ENCODE measurements at places on chromosomes 1 and 21.
A peak's percentile ranks its signal among the peaks of the same experiment; 100 is the strongest.

DNA sequence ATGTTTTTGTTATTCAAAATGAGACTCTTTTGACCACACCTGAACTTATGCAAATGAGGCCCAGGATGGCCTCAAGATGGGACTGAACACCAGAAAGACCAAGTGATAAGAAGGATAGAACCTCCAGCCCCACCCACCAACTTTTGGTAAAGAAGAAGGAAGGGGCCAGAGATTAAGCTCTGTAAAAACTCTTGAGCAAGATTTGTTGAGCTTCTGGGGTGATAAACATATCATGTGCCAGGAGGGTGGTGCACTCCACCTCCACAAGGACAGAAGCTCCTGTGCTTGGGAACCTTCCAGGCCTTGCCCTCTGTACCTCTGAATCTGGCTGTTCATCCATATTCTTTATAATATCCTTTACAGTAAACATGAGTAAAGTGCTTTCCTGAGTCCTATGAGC, 5.3 kb downstream of the RSPH1 start:
- DNase-seq, result no peak

GRCh38 chr1:30250338-30250983, 472.9 kb downstream of the MATN1 start:
- peak; percentile 74 for DNase-seq

DNA sequence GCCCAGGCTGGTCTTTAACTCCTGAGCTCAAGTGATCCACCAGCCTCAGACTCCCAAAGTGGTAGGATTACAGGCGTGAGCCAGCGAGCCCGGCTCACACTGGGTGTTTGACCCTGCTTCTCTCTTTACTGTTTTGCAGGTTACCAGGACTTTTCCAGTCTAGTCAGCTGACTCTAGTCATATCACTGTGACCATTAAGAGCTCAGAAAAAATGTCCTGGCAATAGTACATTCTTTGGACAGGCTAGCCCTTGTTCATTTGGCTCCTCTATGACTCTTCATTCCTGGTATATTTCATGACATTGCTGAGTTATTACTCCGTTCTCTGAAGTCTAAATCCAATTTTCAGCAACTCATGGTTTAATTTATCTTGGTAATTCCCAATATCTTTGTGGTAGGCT, 8.0 kb upstream of the CA6 start:
- no peak for DNase-seq

- peak; percentile 51 for DNase-seq
These were observed 83.5 kb downstream of the MAN1C1 start for GRCh38 chr1:25700144-25700523.

GRCh38 chr1:41449326-41449921, 35.1 kb downstream of the EDN2 start:
- no peak for DNase-seq

GRCh38 chr1:36883315-36883949, 150.9 kb downstream of the GRIK3 start:
- DNase-seq, result no peak

DNA sequence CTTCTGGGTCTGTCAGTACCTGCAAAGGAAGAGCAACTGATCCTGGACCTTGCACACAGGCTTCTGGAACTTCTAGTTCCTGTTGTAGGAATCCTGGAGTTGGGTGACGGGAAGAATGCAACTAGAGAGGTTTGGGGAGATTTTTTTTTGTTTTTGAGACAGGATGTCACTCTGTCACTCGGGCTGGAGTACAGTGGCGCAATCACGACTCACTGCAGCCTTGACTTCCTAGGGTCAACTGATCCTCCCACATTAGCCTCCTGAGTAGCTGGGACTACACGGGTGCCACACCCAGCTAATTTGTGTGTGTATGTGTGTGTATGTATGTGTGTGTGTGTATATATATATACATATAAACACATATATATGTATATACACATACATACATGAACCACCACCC, 18.8 kb downstream of the ENTREP3 start:
- no peak for DNase-seq

DNA sequence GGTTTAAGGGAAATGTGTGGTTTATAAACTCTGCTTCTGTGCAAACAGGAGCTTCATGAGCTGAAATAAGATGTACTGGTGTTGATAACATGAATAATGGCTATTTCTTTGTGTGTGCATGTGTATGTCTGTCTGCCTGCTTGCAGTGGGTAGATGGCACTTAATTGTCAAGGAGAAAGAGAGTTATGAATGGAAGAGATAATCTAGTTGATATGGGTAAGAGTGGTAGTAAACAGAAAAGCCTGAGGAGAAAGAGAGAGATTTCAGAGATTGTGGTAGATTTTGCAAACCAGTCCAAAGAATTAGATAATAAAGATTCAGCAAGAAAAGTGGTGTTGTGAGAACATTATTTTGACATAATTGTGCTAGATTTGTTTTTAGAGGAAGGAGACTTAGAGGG, 7.7 kb downstream of the SUCO start:
- no peak for DNase-seq

- DNase-seq, result no peak
These were observed 132.5 kb downstream of the ZNF326 start for GRCh38 chr1:90127288-90127953.

GRCh38 chr1:221473411-221473810, 268.5 kb downstream of the DUSP10 start:
- DNase-seq, result no peak

DNA sequence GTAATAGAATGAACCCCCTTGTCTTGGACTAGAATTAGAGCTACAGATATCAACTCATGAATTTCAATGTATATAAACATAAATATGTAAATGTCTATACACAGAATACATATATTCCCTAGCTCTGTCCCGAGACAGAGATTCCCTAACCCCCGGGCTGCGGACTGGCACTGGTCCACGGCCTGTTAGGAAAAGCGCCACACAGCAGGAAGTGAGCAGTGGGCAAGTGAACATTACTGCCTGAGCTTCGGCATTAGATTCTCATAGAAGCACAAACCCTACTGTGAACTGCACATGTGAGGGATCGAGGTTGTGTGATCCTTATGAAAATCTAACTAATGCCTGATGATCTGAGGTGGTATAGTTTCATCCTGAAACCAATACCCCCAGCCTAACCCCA, 51.2 kb downstream of the PIK3R3 start:
- no peak for DNase-seq

- no peak for DNase-seq
These were observed 7.2 kb downstream of the SLAMF1 start for GRCh38 chr1:160639652-160640051.

DNA sequence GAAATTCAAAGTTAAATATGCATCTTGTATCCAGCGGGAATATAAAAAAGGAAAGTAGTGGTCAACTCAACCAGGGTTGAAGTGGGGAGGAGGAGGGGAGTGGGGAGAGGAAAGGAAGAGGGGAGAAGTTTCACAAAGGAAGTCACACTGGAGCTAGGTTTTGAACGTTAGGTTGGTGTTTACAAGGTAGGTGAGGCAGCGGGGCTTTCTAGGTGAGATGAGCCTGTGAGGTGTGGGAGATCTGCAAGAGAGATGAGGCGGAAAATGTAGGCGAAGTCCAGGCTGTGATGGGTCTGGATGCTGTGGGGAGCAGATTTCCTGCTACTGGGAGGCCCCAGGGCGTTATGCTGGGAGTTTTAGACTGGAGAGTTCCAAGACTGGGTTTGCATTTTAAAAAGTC, 36.1 kb upstream of the IL20 start:
- DNase-seq, result no peak

- DNase-seq, result no peak
These were observed 23.8 kb downstream of the IER5 start for GRCh38 chr1:181112071-181112929.

DNA sequence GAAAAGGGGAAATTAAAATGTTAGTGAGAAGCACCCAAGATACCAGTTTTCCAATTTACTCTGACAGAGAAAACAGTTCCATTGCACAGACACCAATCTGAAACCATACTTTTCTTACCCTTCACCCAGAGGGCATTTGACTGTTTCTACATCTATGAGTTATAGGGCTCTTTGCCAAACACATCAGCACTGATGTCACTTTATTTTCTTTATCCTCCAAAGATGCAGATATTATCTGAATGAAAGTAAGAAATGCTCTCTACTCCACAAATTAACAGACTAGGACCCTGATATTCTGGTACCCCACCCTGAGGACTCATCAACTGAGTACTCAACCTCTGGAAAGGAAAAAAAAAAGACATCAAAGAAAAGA, 24.2 kb upstream of the PEX19 start:
- DNase-seq, result no peak

GRCh38 chr1:5983361-5984103, 8.7 kb downstream of the NPHP4 start:
- DNase-seq, result no peak

DNA sequence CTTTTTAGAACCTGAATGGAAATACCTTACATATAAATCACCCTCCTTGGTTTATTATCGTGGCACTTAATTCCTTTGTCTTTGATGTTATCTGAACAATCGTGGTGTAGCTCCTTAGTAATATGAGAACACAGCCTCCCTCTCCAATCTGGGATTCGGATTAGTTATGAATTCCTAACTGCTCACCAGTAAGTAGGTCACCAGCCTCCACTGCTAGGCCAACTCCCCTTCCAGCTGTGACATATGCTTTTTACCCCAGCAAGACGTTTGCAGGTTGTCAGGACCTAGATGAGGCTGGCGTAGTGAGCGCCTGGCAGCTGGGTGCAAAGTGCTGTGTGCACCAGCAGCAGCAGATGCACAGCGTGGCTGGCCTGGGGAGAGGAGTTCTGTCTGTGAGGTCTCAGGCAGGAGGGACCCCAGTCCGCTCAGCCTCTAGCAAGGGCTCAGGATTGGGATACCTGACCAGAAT, 38.2 kb downstream of the NTPCR start:
- peak; percentile 69 for DNase-seq

GRCh38 chr1:158396646-158397045, 2.6 kb downstream of the OR10T2 start:
- DNase-seq, result no peak

GRCh38 chr1:156502391-156502893, 1.9 kb upstream of the MEF2D start:
- no peak for DNase-seq

DNA sequence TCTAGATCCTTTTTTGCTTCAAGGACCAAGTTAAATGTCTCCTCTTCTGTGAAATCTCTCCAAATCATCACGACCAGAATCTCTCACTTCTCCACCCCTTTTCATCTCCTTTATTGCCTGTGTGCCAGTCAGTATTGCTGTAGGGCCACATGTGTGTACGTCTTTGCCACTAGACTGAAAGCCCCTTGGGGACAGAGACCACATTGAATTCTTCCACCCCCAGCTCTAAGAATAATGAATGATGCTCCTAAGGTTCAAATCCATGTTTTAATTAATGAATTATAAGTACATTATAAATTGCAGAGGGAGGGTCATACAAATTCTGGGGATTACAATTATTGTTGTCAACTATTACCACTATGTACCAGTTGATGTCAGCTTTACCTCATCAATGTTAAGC, 343.8 kb downstream of the USP25 start:
- no peak for DNase-seq

- no peak for DNase-seq
These were observed 16.4 kb upstream of the NFASC start for GRCh38 chr1:204854286-204854685.

GRCh38 chr1:235127732-235128455, 743 bp downstream of the TOMM20 start:
- DNase-seq, result no peak

GRCh38 chr1:39110882-39111281, 84.7 kb downstream of the NDUFS5 start:
- no peak for DNase-seq

- DNase-seq, result no peak
These were observed 477.6 kb upstream of the B3GALT2 start for GRCh38 chr1:193663965-193664364.

- DNase-seq, result no peak
These were observed 7.0 kb downstream of the NTNG1 start for GRCh38 chr1:107147843-107148242.

DNA sequence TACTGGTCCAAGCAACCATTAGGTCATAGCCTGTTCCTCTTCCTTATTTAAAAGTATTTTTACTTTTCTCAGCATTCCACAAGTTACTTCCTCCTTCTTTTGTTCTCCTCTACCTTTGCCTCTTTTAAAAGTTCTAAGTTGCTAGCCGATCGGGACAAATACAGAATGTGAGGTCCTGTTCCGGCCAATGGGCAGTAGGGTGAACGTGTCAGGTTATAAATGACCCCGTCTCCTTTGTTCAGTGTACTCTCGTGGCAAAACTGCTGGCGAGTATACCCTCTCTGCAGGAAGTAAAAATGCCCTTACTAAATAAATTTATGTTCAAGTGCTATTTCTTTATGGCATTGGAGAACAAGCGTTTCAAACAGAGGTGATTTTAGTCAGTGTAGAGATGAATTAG, 2.5 kb downstream of the ADCY10 start:
- no peak for DNase-seq

DNA sequence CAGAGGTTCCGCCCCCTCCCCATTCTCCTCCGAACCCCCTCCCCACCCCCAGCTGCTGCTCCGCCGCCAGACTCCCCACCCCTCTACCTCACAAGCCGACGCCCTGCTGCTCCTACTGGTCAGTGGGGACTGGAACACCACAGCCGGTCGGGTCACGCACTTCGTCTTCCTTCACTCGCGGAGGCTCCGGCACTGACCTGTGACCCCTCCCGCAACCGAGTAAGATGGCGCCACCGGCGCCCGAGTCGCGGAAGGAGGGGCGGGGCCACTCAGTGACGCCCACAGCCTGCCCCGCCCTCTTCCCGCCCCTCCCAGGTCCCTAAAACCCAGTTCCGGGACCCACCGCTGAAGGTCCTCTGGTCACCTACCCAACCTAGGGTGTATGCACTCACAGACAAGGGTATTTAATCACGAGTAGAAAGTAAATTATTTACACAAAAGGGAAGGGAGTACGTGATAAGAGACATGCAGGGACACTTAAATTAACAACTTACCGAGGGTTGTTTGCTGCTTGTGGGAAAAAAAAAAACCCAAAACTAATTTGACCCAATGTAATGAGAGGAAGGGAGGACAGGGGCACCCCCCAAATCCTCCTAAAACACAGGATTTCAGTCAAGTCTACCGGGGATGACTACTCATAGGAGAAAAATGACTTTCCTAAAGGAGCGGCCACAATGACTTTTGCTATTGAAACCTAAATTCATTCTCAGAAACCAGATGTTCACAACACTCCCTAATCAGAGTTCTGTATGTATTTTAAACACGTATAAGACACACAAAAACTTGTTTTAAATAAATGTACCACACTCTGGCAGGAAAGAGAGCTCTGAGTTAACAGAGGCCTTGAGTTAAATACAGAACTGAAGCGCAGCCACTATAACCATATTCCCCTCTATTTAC, at the start of gene RIT1:
Gene RIT1, minus strand, starts transcription at position 194 of the 900 bp plus-strand sequence. CDS start 588 bp downstream, outside the sequence.
- peak; percentile 88 for DNase-seq
